ENCODE measurements at places on chromosomes 6 and 20.

GRCh38 chr6:28141500-28142329 lies at the start of gene ZKSCAN8:
Gene ZKSCAN8, plus strand, starts transcription at chr6:28141883. Its CDS starts 6,525 bp downstream, at chr6:28148408.
- peaks cover 32% of the 10 kb centered on the region for H3K36me3 ChIP-seq
- H3K27me3 ChIP-seq: no peaks in the 10 kb centered on the region
- peak within 1 kb of the TSS; percentile 95 for H3K27ac ChIP-seq
- H3K4me1 ChIP-seq: peaks cover 63% of the 10 kb centered on the region

GRCh38 chr6:46138281-46138680 lies 8.5 kb downstream of the ENPP4 start:
- no peaks in the 10 kb centered on the region for H3K27me3 ChIP-seq
- DNase-seq: no peak
- H3K4me3 ChIP-seq: no peak overlapping the region
- H3K27ac ChIP-seq: peak overlapping the region; percentile 1
- H3K36me3 ChIP-seq: peaks cover 6% of the 10 kb centered on the region
- H3K4me1 ChIP-seq: peaks cover 60% of the 10 kb centered on the region

- no peak overlapping the region for H3K4me3 ChIP-seq
- H3K4me1 ChIP-seq: no peaks in the 10 kb centered on the region
- no peak for DNase-seq
- no peaks in the 10 kb centered on the region for H3K36me3 ChIP-seq
- H3K27me3 ChIP-seq: peaks cover 95% of the 10 kb centered on the region
- H3K27ac ChIP-seq: no peak overlapping the region
Measured at GRCh38 chr6:125670568-125670967, 78.9 kb upstream of the HEY2 start.

DNA sequence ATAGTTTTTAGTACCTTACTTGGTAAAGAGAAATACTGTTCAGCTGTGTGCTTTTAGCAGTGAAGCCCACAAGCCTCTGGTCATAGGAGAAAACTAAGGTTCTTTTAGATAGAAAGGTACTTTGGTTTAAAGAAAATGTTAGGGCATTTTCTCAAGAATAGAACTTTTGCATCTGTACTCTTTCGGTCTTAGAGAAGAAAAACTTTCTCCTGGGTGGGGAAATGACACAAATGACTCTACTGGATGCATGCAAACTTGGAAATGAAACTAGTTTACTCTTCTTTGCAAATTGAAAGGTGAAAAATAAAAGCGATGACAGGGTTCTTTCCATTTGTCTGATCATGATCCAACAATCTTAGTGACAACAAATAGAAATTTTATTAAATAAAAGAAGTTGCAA lies 2.1 kb upstream of the TMEM217 start:
- H3K36me3 ChIP-seq: peaks cover 8% of the 10 kb centered on the region
- no peak overlapping the region for H3K4me3 ChIP-seq
- H3K27ac ChIP-seq: no peak overlapping the region
- no peak for DNase-seq

DNA sequence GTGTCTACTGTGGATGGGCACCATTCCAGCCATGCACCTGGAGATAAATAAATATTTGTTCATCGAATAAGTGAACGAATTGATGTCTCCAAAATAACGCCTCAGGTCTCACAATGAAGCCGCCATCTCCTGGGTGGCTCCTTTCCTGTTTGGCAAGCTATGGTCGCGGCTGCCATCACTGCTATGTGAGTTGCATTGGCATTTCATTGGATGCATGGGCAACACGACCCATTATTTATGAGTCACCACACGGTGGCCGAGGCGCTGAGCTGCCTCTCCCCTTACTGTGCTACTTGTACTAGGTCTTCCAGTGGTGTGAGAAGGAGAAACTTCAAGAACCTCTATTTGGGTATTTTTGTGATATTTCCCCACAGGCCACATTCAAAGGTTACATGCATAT lies 21.3 kb upstream of the PDE10A start:
- H3K27ac ChIP-seq: no peak overlapping the region
- DNase-seq: no peak
- no peaks in the 10 kb centered on the region for H3K27me3 ChIP-seq
- H3K4me3 ChIP-seq: no peak overlapping the region

GRCh38 chr6:163243083-163243482 lies 171.4 kb upstream of the QKI start:
- H3K4me1 ChIP-seq: no peaks in the 10 kb centered on the region
- H3K36me3 ChIP-seq: no peaks in the 10 kb centered on the region
- H3K27me3 ChIP-seq: peaks cover 46% of the 10 kb centered on the region
- no peak overlapping the region for H3K4me3 ChIP-seq
- DNase-seq: no peak

GRCh38 chr20:10978713-10979112 lies 304.9 kb upstream of the JAG1 start:
- H3K27me3 ChIP-seq: no peaks in the 10 kb centered on the region
- H3K4me1 ChIP-seq: no peaks in the 10 kb centered on the region
- no peak overlapping the region for H3K4me3 ChIP-seq
- DNase-seq: no peak
- H3K27ac ChIP-seq: no peak overlapping the region
- H3K36me3 ChIP-seq: no peaks in the 10 kb centered on the region

- H3K4me1 ChIP-seq: peaks cover 12% of the 10 kb centered on the region
- no peak for DNase-seq
- no peak overlapping the region for H3K27ac ChIP-seq
- H3K4me3 ChIP-seq: peak overlapping the region; percentile 70
- H3K36me3 ChIP-seq: no peaks in the 10 kb centered on the region
Measured at GRCh38 chr6:121436960-121437850, 1.8 kb downstream of the GJA1 start.

GRCh38 chr6:14470671-14471070 lies 353.1 kb downstream of the CD83 start:
- H3K27ac ChIP-seq: no peak overlapping the region
- no peaks in the 10 kb centered on the region for H3K4me1 ChIP-seq
- no peaks in the 10 kb centered on the region for H3K36me3 ChIP-seq
- H3K4me3 ChIP-seq: no peak overlapping the region

Measured in central memory CD8-positive, alpha-beta T cell (primary cell).